ENCODE measurements at places on chromosomes 7 and 10. TPM values are rescaled to one million over a fixed set of nuclear protein-coding genes. Genes with fewer than 3 reads are reported as not detected.

ZNF775 gene
- total RNA-seq: 5.3 TPM

MYOF gene
- total RNA-seq: 191 TPM

PRPS1L1 gene
- total RNA-seq: not detected

IL2RA gene
- total RNA-seq: not detected

ACSM6 gene
- total RNA-seq: not detected

SLC16A12 gene
- 0.12 TPM for total RNA-seq

HOXA6 gene
- total RNA-seq: not detected

ZCCHC24 gene
- 16.7 TPM for total RNA-seq

CALHM3 gene
- total RNA-seq: not detected

CYP3A7 gene
- total RNA-seq: not detected

PAPOLB gene
- not detected for total RNA-seq

NEBL gene
- 0.12 TPM for total RNA-seq

DOCK4 gene
- total RNA-seq: 8.4 TPM

KNDC1 gene
- total RNA-seq: 1.6 TPM

NUB1 gene
- total RNA-seq: 32.2 TPM

C10orf62 gene
- total RNA-seq: 0.08 TPM

NRAP gene
- under 0.01 TPM for total RNA-seq

CDC14C gene
- not detected for total RNA-seq

ZNF467 gene
- total RNA-seq: 1.7 TPM

OPN4 gene
- total RNA-seq: not detected

SFXN4 gene
- 8.0 TPM for total RNA-seq

NODAL gene
- not detected for total RNA-seq

ENTPD1 gene
- 1.2 TPM for total RNA-seq

EVX1 gene
- total RNA-seq: not detected

ADRB1 gene
- not detected for total RNA-seq

KCNK18 gene
- not detected for total RNA-seq

SLC35B4 gene
- total RNA-seq: 30.7 TPM

GPER1 gene
- total RNA-seq: 0.83 TPM

INA gene
- 0.30 TPM for total RNA-seq

MMD2 gene
- total RNA-seq: not detected

Measured in smooth muscle cell of the coronary artery (primary cell).